PC-3 (cell line): ENCODE measurements at places on chromosomes 6 and 20. TPM values are rescaled to one million over a fixed set of nuclear protein-coding genes. Genes with fewer than 3 reads are reported as not detected.

GRCh38 chr6:167467282-167467681 lies 142.4 kb downstream of the TTLL2 start:
- DNase-seq: no peak
- no peaks in the 10 kb centered on the region for H3K4me1 ChIP-seq
- H3K27me3 ChIP-seq: peaks cover 24% of the 10 kb centered on the region; the same call in 1 of the 2 replicates

GRCh38 chr6:27888566-27888965 lies 23.6 kb downstream of the OR2B2 start:
- DNase-seq: no peak
- no peaks in the 10 kb centered on the region for H3K4me1 ChIP-seq
- H3K4me3 ChIP-seq: no peak overlapping the region
- H3K27ac ChIP-seq: no peak overlapping the region
- no peaks in the 10 kb centered on the region for H3K27me3 ChIP-seq

- no peaks in the 10 kb centered on the region for H3K4me1 ChIP-seq
- DNase-seq: no peak
- no peak overlapping the region for H3K4me3 ChIP-seq
- H3K36me3 ChIP-seq: no peaks in the 10 kb centered on the region
These were observed 22.9 kb upstream of the HMGA1 start for GRCh38 chr6:34213772-34214171.

GRCh38 chr6:9499709-9500108 lies 915.2 kb downstream of the TFAP2A start:
- no peak for DNase-seq
- H3K27me3 ChIP-seq: no peaks in the 10 kb centered on the region
- H3K4me3 ChIP-seq: no peak overlapping the region

- H3K27me3 ChIP-seq: no peaks in the 10 kb centered on the region
- H3K36me3 ChIP-seq: no peaks in the 10 kb centered on the region
- H3K4me1 ChIP-seq: peaks cover 14% of the 10 kb centered on the region
- no peak overlapping the region for H3K27ac ChIP-seq
- no peak for DNase-seq
These were observed 218.2 kb downstream of the ZDHHC14 start for GRCh38 chr6:157599191-157599590.

GRCh38 chr6:111862314-111862713 lies 10.9 kb downstream of the FYN start:
- H3K4me3 ChIP-seq: no peak overlapping the region
- no peaks in the 10 kb centered on the region for H3K27me3 ChIP-seq
- no peaks in the 10 kb centered on the region for H3K36me3 ChIP-seq
- 0 out of 2 replicates have a peak, but pooled peaks cover 5% of the 10 kb centered on the region for H3K4me1 ChIP-seq
- no peak overlapping the region for H3K27ac ChIP-seq

- no peak overlapping the region for H3K4me3 ChIP-seq
- DNase-seq: no peak
- H3K36me3 ChIP-seq: no peaks in the 10 kb centered on the region
These were observed 60.2 kb downstream of the SCML4 start for GRCh38 chr6:107763946-107764345.

The CAP2 gene
- 8.2 and 11.6 TPM in 2 replicates for total RNA-seq
